ENCODE measurements at places on chromosomes 13 and 19.

DNA sequence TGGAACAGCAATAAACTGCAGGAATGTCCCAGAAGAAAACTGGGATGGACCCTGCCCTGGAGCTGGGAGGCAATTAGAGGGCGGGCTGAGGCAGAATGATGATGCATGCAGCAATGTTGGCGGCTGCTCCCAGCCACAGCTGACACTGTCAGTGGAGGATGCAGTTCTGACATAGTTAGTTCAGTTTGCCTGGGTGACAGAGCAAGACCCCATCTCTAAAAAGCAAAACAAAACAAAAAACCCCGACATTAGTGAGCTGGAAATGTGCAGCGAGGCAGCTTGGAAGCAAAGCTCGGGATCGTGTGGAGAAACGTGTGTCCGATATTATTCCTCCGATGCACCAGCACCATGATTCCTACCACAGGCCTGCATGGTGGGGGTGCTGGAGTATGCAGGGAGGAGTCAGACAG, 110.1 kb upstream of the UQCRFS1 start:
- DNase-seq: peak; percentile 16

- DNase-seq: no peak
These were observed 7.8 kb upstream of the SIGLECL1 start for GRCh38 chr19:51242881-51243630.

DNA sequence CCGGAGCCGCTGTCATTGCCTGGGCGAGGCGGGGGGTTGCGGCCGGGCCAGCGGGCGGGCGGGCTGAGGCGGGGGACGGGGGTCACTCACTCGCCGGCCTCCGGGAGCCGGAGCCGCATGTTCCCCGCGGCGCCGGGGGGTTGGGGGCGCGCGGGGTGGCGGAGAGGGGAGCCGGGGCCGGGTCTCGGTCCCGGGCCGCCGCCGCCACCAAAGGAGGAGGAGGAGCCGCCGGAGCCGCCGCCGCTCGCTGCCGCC, 149 bp downstream of the MED26 start:
- peak; percentile 56 for DNase-seq

DNA sequence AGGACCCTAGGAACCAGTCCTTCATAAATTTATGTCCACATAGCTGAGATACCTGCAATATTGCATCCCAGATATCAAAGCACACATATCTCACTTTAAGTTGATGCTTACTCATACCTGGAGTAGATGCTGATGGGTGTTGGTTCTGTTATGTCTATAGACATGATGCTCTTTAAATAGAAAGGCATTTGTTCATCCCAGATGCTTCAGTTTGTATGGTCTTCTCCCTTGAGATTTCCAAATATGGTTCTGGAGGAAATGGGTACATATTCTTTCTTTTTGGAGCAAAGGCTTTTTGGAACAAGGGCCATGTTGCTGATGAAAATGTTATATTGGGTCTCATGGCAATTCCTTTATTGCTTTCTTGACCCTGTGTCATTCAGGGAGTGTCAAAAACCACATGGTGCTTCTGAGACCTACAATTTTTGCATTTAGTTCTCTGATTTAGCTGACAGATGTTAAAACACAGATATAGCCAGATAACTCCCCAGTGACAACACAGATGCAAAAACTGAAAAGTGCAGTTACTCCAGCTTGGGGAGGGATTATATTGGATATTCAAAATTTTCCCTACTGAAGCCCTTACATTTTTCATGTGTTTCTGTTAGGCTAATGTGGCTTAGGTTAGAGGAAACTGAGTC, 211.4 kb downstream of the KCNRG start:
- no peak for DNase-seq

DNA sequence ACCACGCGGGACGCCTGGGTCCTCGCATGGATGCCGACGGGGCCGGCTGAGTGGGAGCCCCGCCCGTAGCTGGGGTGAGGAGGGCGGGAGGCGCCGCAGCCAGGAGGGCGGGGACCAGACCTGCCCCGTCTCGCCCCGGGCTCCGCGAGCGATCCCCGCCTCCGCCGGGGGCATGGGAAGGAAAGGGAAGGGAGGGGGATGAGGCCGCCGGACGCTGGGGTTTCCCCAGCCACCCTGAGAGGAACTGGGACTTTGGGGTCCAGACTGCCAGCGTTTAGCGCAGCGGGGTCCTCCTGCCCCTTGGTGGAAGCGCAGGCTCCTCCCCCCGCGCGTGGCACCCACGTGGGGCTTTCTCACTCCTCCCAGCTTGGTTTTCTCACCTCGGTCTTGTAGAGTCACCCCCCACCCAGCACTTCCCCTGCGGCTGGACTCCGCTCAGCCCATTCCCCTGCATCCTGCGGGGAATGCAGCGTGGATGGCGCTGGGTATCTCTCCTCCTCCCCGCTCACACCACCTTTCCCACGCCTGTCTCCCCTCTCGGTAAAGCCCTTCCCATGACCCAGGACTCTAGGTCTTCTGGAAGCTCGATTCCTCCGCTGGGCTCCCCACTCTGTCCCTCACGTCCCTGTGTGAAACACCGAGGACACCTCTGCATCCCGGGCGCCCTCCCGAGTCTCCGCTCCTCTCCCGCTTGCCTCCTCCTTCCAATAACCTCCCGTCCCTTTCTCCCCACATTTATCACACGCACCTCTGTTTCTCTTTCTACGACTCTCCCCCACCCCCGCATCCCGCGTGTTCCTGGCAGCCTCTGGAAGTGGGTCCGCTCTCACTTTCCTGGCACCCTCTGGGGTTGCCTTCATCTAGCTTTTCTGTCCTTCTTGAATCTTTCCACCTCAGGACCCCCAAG, 2.1 kb downstream of the TGFB1 start:
- peak; percentile 83 for DNase-seq

DNA sequence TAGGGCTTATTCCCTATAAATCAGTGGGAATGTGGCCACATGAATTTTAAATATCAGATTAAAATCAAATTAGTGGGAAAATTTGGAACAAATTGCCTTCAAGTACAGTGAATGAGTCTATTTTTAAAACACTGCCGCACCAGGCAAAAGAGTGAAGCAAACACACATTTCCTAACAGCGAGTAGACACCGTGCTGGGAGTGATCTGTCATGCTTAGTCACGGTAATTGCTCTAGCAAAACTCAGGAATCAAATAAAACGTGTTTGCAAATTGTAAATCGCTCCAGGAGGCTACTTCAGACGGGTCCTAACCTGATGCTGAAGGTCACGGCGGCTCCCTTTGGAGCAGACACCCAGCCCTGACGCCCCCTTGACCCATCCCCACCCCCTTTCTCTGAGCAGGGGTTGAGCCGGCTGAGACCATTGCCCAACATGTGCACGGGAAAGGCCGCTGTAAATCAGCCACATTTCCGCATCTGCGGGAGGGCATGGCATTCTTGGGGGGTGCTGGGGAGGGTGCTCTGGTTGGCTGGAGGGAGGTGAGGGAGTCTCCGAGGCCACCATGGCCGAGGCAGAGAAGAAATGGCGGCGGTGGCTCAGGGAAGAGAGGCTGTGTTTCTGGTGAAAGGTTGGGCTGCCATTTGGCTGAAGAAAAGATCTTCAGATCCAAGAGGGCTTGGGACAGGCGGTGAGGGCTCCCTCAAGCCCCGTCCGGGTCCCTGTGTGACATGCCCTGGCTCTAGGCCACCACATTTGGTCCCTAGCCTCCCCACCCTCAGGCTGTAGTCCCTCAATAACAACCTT, 8.9 kb downstream of the CEBPA start:
- DNase-seq: no peak

GRCh38 chr19:53463263-53463662, 4.3 kb upstream of the ZNF813 start:
- DNase-seq: peak; percentile 94

DNA sequence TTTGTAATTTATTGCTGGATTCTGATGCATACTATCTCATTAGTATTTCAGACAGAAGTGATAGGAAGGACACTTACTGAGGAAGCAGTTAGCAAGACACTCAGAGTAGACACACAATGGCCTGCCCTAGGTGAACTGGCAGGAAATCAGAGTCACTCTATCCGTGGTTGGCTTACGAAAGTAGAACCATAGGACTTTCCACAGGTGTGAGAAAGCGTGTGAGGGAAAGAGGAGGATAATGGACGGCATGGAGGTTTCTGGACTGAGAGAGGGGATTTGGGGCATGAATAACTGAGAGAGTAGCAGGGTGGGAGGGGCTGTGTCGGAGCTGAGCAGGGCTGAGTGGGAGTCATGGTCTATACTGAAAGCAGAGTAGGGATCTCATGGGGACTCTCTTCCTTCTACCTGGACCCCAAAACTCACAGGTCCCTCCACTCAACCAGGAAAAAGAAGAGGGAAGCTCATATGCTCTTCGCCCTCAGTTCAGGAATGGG, 18.7 kb upstream of the EID2 start:
- no peak for DNase-seq

DNA sequence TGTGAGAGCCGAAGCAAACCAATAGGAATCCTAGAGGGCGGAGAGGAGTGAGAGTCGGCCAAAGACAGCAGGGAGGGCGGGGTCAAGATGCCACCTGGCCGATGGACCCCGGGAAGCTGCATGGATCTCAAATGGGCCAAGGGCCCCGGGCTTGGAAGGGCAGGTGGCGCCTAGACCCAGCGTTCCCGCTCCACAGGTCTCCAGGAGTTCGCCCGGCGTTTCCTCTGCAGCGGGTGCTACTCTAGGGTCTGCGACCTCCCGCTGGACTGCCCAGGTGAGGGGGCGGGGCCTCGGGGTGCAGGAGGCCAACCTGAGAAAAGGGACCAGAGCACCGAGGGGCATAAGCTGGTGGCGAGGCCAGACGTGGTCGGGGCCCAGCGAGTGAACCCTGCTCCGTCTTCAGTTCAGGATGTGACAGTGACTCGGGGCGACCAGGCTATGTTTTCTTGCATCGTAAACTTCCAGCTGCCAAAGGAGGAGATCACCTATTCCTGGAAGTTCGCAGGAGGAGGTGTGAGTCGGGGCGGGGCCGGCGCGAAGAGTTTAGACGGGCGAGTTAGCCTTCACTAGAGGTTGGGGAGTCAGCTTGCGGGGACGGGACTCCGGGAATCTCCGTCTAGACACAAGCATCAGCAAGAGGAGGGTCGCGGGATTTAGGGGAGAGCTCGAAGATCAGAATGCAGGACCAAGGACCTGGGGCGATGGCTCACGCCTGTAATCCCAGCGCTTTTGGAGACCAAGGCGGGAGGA, 9.9 kb downstream of the SPACA6 start:
- peak; percentile 92 for DNase-seq

GRCh38 chr19:13190781-13191540, 40.8 kb downstream of the IER2 start:
- no peak for DNase-seq

DNA sequence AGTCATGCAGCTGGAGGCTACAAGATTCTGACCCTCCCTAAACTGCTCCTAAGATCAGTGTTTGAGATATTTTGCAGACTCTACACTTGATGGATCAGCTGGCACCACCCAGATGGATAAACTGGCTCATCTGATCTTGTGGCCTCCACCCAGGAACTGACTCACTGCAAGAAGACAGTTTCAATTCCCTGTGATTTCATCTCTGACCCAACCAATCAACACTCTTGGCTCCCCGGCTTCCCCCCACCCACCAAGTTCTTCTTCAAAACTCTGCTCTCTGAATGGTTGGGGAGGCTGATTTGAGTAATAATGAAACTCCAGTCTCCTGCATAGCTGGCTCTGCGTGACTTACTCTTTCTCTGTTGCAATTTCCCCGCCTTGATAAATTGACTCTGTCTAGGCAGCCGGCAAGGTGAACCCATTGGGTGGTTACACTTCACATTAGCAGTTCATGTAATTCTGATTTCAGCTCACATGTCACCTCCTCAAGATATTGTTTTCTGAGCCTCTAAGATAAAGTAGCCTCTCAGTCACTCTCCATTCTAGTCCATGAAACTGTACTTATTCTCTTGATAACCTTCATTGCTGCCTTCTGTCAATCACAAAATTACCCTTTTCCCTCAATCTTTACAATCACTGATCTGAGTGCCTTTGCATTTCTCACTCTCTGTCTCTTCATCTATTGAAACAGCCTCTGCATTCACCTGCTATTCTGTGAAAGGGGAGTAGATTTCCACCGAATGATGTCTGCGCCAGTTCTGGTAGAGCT, 9.9 kb upstream of the FPR3 start:
- DNase-seq: no peak

DNA sequence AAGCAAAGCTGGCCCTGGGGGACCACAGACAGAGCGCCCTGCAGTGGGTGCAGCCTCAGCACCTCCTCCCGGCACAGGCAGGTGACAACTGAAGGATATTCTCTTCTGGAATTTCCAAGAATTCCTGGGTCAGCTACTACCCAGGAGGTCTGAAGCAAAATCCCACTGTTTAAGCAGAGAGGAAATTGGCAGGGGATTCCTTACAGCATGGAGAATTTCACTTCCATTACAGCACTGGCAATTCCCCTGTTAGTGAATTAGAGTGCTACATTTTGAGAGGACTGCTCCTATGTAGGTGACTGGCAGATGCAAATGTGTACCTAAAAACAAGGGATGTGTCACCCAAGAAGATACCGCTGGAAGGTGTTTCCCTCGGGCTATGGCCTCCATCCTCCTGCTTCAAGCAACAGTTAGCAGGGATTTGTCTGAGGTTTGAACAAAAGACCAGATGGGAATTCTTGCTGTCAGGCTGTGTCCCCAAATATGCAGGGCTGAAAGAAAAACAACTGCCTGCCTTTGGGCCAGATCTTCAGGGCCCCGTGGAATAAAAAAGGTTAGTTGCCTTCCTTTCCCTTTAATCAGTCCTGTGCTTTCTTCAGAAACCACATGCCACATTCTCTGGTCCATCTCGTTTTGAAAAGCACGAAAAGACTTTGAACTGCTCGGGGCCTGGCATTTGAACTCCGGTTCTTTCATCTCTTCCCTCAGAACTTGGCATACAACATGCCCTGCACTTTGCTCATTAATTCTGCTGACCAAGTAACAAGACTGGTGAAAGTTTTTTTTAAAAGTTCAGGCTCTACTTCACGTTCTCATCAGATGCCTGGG, 296.4 kb downstream of the DNAJC15 start:
- DNase-seq: peak; percentile 65

DNA sequence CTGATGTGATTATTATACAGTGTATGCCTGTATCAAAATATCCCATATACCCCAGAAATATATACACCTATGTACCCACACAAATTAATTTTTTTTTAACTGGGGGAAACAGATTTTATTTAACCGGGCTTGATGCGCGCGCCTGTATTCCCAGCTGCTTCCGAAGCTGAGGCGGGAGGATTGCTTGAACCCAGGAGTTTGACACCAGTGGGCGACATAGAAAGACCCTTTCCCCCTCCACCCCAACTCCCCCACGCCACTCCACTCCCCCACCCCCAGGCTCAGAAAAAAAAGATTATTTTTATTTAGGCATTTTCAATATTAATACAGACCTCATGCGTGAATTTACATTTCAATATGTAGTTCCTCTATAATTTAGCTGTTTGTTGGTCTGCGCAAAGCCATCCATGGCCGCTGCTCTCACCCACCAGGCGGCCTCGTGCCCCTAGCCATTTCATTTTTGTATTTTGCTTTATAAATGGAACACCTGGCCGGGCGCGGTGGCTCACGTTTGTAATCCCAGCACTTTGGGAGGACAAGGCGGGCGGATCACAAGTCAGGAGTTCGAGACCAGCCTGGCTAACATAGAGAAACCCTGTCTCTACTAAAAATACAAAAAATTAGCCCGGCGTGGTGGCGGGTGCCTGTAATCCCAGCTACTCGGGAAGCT, 836 bp upstream of the VPS36 start:
- no peak for DNase-seq

- DNase-seq: no peak
These were observed 11.1 kb downstream of the DDA1 start for GRCh38 chr19:17320435-17320834.

- DNase-seq: no peak
These were observed 76.6 kb downstream of the B3GLCT start for GRCh38 chr13:31276421-31276820.
